Natural killer cell (primary cell): ENCODE measurements at places on chromosomes 12 and 14. TPM values are rescaled to one million over a fixed set of nuclear protein-coding genes. Genes with fewer than 3 reads are reported as not detected.
A peak's percentile ranks its signal among the peaks of the same experiment; 100 is the strongest.

The TPH2 gene
- not detected for total RNA-seq

The IFNG-AS1 gene
- 2.4 TPM for total RNA-seq

The KLHL33 gene
- total RNA-seq: 0.25 TPM

DNA sequence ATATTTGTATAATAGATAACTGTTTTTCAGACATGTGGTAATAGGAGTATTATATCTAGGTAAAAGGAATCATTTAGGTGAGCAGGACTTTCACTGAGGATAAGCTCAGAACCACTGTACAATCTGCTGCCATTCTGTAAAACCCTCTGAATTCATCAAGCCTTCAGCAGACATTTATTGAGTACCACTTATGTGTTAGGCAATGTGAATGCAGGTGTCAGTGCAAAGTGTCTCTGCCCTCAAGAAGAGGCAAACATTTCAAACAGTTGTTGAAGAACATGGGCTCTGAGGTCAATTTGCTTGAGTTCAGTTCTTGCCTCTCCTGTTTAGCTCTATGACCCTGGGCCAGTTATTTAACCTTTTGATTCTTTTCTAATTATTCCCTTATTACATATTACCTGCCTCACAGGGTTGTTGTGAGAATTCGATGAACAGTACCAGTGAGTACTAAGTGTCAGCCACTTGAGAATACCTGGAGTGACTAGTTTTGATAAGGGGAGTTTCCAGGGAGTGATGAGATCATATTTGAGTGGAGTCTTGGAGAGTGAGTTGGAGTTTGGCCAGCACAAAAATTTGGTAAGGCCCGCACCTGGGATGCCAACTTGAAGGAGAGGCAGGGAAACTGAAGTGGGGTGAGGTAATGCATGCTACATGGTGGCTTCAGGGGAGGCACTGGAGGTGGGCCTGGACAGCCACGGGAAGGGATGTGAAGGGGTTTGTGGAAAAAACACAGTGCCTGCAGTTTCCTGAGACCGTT, 33.7 kb downstream of the RASSF8 start:
- no peaks in the 10 kb centered on the region for H3K27me3 ChIP-seq
- no peak overlapping the region for H3K27ac ChIP-seq
- H3K36me3 ChIP-seq: no peaks in the 10 kb centered on the region
- no peaks in the 10 kb centered on the region for H3K4me1 ChIP-seq
- H3K4me3 ChIP-seq: no peak overlapping the region

DNA sequence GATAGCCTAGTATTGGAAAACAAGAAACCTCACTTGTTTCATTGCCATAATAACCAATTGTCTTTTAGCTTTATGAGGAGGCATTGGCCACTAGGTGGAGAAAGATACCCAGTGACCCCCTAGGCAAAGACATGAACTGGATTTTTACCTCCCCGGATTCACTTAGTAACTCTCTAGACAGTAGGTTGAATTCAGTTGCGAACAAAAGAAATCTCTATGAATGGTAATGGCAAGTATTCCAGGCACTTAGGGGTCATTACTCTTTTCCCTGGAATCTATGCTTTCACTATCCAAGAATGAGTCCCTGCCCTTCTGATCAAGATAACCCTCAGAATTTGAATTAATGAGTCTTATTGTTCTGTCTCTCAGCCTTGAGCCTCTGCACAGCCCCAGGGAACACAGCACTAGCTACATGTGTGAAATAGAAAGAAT, 29.5 kb upstream of the RHOJ start:
- no peak overlapping the region for H3K27ac ChIP-seq
- H3K36me3 ChIP-seq: no peaks in the 10 kb centered on the region
- H3K4me3 ChIP-seq: no peak overlapping the region
- H3K27me3 ChIP-seq: no peaks in the 10 kb centered on the region

DNA sequence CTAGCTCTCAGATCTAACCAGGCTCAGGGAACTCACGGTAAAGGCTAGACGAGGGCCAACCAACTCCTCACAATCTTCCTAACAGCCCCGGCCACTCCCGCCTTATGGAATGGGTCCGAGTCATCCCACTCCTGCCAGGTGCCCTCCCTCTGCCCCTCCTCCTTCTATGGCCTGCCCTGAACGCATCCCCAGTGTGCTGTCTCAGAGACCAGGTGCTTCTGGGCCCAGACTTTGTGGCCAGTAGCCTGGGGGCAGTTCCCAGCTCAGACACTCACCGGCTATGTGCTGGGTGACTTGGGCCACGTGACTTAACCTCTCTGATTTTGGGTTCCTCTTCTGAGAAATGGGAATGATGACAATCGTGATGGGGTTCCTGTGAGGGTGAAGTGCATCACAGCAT, 22.5 kb downstream of the PAPLN start:
- H3K4me1 ChIP-seq: no peaks in the 10 kb centered on the region
- no peak for DNase-seq
- H3K27me3 ChIP-seq: no peaks in the 10 kb centered on the region
- H3K4me3 ChIP-seq: no peak overlapping the region
- H3K36me3 ChIP-seq: no peaks in the 10 kb centered on the region

DNA sequence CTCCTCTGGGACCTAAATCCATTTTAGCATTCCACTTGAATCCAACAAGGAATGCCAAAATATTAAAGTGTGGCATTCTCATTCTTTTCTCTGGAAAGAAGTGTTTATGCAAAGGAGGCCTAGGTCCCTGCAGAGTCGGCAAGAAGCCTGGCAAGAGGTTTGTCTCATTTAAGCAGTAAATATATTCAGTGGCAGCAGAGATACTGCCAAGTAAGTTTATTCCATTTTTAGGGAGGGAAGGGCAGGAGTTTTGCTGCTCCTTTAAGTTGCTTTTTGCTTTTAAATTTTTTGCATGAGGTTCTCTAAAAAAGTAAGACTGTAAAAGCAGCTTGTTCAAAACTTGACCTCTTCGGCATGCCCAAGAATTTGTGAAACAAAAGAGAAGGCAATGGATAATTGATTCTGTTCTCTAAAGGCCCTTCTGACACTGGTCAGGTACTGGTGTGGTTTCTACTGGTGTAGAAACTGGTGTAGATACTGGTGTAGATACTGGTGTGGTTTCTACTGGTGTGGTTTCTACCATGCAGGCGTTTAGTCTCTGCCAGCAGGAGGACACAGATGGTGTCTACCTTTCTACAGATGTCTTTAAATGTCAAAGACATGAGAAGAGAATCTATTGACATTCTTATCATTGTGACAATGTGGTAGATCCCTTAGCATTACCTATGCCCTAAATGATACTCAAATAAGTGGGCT, 107.3 kb downstream of the SAMD4A start:
- H3K4me3 ChIP-seq: no peak overlapping the region
- H3K27me3 ChIP-seq: peaks cover 61% of the 10 kb centered on the region
- H3K4me1 ChIP-seq: peaks cover 29% of the 10 kb centered on the region
- H3K36me3 ChIP-seq: no peaks in the 10 kb centered on the region
- no peak overlapping the region for H3K27ac ChIP-seq

DNA sequence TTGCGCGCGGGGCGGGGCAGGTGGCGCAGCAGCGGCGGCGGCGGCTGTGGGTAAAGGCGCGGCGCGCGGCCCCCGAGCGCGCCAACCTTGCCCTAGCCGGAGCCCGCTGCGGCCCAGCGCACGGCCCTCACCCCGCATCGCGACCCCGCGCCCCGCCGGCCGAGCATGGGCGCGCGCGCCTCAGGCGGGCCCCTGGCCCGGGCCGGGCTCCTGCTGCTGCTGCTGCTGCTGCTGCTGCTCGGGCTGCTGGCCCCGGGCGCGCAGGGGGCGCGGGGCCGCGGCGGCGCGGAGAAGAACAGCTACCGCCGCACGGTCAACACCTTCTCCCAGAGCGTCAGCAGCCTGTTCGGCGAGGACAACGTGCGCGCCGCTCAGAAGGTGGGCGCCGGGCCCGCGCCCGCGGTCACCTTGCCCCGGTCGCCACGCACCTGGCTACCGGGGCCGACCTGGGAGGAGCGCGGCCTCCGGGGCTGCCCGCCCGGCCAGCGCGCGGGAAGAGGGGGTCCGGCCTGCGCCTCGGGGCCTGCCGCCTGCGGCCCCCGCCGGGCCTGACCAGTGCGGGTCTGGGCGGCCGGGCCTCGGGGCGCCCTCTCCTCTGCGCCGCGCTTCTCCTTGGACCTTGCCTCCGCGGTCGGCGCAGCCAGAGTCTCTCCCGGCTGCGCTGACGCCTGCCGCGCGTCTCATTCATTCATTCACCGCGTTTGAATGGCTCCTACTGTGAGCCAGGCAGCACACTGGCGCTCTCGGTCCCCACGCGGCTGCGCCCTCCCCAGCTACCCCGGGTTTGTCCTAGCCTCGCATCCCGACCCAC, at the start of gene BRI3BP:
BRI3BP (plus strand) TSS at position 20 of the 811 bp plus-strand sequence; CDS start at position 166, 146 bp downstream.
- peaks cover 33% of the 10 kb centered on the region for H3K4me1 ChIP-seq
- DNase-seq: no peak
- H3K4me3 ChIP-seq: peak within 1 kb of the TSS; percentile 55
- H3K27me3 ChIP-seq: no peaks in the 10 kb centered on the region
- H3K27ac ChIP-seq: peak within 1 kb of the TSS; percentile 10
- no peaks in the 10 kb centered on the region for H3K36me3 ChIP-seq

- DNase-seq: no peak
- no peaks in the 10 kb centered on the region for H3K4me1 ChIP-seq
- H3K4me3 ChIP-seq: no peak overlapping the region
- H3K27me3 ChIP-seq: no peaks in the 10 kb centered on the region
Measured at GRCh38 chr12:30100741-30101140, 317.0 kb upstream of the TMTC1 start.

GRCh38 chr12:7092229-7092985, at the start of gene C1R:
C1R (minus strand) TSS chr12:7092445; CDS start chr12:7092388, 57 bp downstream.
- peaks cover 12% of the 10 kb centered on the region for H3K4me1 ChIP-seq
- H3K27me3 ChIP-seq: no peaks in the 10 kb centered on the region
- H3K27ac ChIP-seq: no peak within 1 kb of the TSS

- no peak overlapping the region for H3K27ac ChIP-seq
- no peaks in the 10 kb centered on the region for H3K27me3 ChIP-seq
- no peak overlapping the region for H3K4me3 ChIP-seq
Measured at GRCh38 chr14:29354486-29354885, 573.2 kb downstream of the PRKD1 start.

- H3K4me3 ChIP-seq: no peak overlapping the region
- no peak for DNase-seq
- H3K27me3 ChIP-seq: no peaks in the 10 kb centered on the region
Measured at GRCh38 chr12:13173012-13173932, 23.3 kb upstream of the EMP1 start.

GRCh38 chr12:109389146-109389545, 41.4 kb downstream of the MYO1H start:
- no peak for DNase-seq
- H3K27ac ChIP-seq: no peak overlapping the region
- H3K27me3 ChIP-seq: peaks cover 2% of the 10 kb centered on the region
- H3K4me1 ChIP-seq: no peaks in the 10 kb centered on the region
- H3K4me3 ChIP-seq: no peak overlapping the region

- no peaks in the 10 kb centered on the region for H3K36me3 ChIP-seq
- peaks cover 2% of the 10 kb centered on the region for H3K27me3 ChIP-seq
- no peak overlapping the region for H3K4me3 ChIP-seq
- DNase-seq: no peak
Measured at GRCh38 chr12:65602253-65602609, 222.1 kb upstream of the HMGA2 start.

DNA sequence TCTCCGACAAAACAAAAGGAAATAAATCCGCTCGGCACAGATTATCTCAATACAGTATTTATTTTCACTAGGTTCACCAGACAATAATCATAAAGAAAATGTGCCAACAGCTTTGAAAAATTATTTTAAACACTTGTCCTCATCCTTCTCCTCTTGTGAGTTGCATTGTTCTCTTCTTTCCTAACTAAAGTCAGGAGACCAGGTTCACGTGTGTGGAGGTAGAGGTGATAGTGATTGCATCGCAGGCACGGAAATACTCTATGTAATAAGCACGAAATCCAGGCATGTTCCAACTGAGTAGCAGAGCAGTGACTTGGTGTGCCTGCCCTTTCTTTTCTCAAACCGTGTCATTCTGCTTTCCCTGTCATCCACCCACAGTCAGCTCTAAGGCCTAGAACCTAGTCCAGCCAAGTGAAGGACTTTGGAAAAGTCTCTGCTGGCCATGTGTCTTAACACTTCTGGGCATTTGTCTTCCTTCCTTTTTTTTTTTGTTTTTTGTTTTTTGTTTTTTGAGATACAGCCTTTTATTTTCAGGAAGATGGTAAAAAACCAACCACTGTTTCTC, 939 bp upstream of the SEL1L start:
- no peaks in the 10 kb centered on the region for H3K36me3 ChIP-seq
- no peaks in the 10 kb centered on the region for H3K27me3 ChIP-seq
- H3K27ac ChIP-seq: no peak overlapping the region
- no peak for DNase-seq
- H3K4me1 ChIP-seq: peaks cover 5% of the 10 kb centered on the region
- H3K4me3 ChIP-seq: no peak overlapping the region

- H3K4me1 ChIP-seq: no peaks in the 10 kb centered on the region
- H3K36me3 ChIP-seq: no peaks in the 10 kb centered on the region
- H3K27ac ChIP-seq: no peak overlapping the region
- H3K27me3 ChIP-seq: no peaks in the 10 kb centered on the region
Measured at GRCh38 chr12:20832911-20833310, 22.4 kb downstream of the SLCO1B3 start.

GRCh38 chr12:111091051-111091450, 170.7 kb upstream of the MYL2 start:
- no peak for DNase-seq
- H3K4me3 ChIP-seq: no peak overlapping the region
- no peaks in the 10 kb centered on the region for H3K4me1 ChIP-seq
- H3K36me3 ChIP-seq: no peaks in the 10 kb centered on the region
- no peaks in the 10 kb centered on the region for H3K27me3 ChIP-seq

DNA sequence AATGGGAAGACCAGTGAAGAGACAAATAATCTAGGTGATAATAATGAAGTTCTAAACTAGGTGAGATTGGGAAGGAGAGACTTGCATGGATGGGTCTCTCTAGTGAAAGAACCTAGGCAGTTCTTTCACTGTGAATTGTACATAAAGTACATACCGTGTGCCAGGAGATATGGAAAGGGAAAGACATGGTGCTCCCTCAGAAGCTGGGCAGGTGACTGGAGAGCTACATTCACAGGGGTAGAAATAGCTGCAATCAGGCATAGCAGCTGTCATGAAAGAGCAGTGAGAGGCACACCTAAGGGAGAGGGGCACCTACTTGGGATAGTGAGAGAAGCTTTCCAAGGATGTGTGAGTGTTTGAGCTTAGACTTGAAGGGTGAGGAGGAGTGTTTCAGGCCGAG, 9.3 kb downstream of the STK38L start:
- H3K27ac ChIP-seq: no peak overlapping the region
- DNase-seq: no peak
- no peaks in the 10 kb centered on the region for H3K36me3 ChIP-seq
- no peak overlapping the region for H3K4me3 ChIP-seq
